ENCODE measurements at places on chromosomes 16 and 17.

DNA sequence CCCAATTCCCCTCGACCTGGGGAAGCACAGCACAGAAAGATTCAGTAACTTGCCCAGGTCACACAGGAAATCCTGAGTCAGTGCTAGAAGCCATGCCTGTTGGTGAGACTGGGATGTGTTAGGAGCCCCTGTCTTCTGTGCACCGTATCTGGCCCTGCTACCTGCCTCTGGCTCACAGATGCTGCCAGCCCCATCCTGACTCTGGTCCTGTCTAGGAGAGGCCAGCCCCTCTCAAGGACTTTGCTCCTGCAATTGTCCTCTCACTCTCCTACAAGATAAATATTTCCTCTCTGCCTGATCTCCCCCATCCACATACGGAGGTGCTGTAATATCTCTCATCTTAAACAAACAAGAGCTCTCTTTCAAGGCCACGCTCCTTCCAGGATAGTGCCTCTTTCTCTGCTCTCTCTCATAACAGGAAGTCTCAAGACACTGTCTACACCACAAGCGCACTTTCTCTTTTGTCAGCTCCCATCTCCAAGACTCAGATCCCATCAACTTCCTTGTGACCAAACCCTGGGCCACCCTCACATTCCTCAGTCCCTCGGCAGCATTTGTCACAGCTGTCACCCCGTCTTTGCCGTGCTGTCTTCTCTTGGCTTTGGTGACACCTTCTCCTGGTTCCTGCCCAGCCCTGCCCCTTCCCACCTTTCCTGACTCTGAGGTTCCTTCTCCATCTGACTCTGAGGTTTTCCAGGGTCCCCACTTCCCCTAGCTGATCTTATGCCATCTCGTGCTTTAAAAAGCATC, 1.9 kb downstream of the SLC13A2 start:
- DNase-seq, result no peak

DNA sequence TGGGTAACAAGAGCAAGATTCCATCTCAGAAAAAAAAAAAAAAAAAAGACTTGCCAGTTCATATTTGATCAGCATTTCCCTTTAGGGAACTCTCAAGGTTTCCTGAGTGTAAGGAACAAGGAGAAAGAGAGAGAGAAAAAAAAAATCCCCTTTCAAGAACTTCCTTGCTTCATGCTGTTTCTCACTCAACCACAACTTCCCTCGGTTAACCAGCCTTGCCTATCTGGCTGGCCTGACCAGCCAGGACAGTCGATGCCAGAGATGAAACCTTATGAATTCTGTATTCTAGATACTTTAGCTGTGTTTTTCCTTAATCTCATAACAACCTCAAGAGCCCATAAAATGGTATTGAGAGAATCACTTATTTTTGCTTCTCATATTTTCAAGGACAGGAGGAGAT, 2.6 kb upstream of the N4BP1 start:
- DNase-seq, result no peak

DNA sequence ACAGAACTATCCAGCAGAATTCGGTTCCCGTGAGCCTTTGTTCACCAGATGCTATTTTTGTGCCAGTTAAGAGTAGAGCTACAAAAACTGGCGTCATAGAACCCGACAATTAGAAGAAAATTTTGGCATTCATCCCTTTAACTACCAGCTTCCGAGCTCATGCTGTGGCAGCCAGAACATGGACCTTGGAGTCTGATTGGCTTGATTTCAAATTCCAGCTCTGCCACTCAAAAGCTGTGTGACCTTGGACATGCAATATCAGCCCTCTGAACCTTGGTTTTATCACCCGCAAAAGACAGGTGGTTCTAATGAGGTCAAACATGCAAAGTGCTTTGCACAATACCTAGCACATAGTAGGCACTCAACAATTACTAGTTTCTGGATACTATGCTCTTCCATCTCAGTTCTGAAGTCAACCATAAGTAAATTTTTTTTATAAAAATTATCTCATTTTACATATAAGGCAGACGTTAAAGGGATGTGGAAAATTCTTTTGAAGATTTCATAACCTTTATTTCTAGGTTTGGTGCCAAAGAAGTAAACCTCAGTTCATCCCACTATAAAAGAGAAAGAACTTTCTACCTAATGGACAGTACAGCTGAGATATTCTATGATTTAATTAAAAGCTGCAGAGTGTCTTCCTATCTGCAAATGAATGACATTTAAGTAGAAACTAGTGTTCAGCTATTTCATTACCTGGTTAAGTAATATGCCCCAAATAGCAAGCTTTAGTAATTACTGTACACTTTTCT, 331.5 kb downstream of the HAPSTR1 start:
- DNase-seq, result no peak

GRCh38 chr17:7107012-7107754, 7.4 kb downstream of the ASGR2 start:
- DNase-seq, result no peak

DNA sequence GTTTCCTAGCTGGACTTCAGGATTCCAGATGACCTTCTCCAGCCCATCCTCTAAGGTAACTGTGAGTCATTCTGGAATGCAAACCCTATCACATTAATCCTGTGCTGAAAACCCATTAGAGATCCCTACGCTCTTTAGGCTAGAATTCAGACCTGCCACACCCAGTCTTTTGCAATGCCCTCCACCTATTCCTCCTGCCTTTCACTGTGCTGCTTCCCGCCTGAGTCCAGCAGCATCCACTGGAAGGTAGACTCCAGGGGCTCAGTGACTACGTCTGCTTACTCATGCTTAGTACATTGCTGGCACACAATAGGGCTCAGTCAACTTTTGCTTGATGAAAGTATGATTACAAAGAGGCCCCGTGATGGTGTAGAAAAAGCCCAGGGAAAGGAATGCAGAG, 121.1 kb downstream of the SPACA3 start:
- DNase-seq, result no peak

GRCh38 chr17:1498233-1498632, 5.7 kb upstream of the MYO1C start:
- DNase-seq, result no peak

Data from glomerular endothelial cell (primary cell).